ENCODE measurements at places on chromosomes 16 and 17.

DNA sequence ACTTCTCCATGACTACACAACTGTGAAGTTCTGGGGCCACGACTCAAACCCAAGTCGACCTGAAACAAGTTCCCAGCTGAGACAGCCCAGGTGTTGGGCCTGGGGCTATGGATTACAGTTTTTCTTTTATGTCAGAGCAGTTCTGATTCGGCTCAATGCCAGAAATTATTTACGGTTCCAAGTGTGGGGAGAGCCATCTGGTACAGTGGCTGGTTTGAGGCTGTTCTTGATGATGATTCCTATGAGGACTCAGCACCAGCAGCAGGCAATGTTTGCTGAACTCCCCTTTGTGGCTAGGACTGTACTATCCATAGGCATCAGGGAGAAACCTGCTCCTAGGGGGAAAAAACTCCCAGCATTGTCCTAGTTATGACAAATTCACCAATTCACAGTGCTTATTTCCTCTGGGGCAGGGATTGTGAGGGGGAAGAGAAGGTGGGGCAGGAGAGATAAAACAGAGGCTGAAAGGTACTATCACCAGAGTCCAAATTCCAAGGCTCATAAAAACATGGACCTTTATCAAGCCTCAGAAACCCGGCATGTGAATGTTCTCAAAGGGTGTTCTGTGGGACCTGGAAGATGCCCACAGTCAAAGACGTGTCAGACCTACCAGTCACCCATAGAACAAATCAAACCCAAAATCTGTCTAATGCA lies 18.2 kb upstream of the CMTM4 start:
- DNase-seq: no peak

- DNase-seq: no peak
Observed at GRCh38 chr17:75751676-75752404, 13.2 kb downstream of the GALK1 start.

GRCh38 chr17:4898927-4899326 lies 409 bp upstream of the C17orf107 start:
- no peak for DNase-seq

DNA sequence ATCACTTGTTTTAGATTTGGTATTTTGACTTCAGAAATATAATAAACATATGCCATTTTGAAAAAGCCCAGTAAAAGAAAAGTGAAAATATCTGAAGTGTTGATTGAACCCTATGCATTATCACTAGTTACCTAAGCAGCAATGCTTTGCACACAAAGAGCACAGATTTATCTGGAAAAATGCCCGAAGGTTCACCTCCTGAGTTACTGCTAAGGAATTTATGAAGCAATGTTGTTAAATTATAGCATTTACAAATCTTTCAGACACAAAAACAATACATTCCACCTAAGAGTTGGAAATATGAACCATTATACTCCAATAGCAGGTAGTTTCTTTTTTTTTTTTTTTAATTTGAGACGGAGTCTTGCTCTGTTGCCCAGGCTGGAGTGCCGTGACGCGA lies 38.9 kb upstream of the GHDC start:
- DNase-seq: no peak

GRCh38 chr16:57601801-57602478 lies 26.5 kb upstream of the ADGRG1 start:
- no peak for DNase-seq

GRCh38 chr16:17368446-17368845 lies 102.3 kb downstream of the XYLT1 start:
- DNase-seq: no peak

DNA sequence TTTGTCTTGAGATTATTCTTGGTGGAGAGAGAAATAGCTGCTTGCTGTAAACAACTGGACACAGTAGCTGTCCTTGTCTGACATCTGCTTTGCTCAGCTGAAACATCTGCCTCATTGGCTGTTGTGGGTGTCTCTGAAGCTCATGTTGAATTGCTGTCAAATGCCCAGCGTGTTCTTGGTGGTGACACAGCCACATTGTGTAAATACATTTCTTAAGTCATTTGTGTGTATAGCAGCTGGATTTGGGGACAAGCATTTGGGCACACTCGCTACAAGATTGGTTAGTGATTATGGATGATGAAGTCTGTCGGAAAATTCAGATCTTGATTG lies 5.3 kb downstream of the FAM234A start:
- DNase-seq: no peak

DNA sequence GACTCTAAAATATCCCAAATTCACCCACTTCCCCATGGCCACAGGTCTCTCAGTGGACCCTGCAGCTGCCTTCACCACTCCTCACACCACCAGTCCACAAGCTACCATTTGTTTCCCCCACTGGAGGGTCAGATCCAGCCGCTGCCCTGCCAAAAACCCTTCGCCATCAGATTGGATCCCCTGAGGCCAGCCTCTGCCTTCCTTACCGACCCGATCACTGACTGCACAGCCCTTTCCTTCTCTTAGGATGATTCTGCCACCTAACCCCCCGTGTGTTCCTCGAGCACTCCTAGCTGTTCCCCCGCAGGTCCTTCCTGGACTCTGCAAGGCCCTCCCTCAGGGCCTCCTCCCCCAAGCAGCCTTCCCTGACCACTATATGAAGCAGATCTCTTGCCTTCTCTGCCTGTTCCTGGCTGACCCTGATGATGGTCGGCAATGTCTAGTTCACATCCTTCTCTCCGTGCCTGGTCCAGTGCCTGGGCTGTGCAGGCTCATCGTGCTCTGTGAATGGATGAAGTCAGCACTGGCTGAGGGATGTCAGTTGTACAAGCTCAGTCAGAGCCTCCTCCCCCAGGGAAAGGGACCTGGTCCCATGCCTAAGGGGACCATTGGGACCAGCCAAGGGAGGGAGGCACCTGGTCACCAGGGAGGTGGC lies 46.0 kb downstream of the CPNE2 start:
- no peak for DNase-seq

GRCh38 chr16:30923554-30924075 lies at the start of gene FBXL19:
FBXL19 (plus strand) TSS chr16:30923572; CDS start chr16:30925755, 2,183 bp downstream.
- no peak for DNase-seq

- no peak for DNase-seq
Observed at GRCh38 chr16:82061861-82062525, 26.9 kb downstream of the HSD17B2 start.

DNA sequence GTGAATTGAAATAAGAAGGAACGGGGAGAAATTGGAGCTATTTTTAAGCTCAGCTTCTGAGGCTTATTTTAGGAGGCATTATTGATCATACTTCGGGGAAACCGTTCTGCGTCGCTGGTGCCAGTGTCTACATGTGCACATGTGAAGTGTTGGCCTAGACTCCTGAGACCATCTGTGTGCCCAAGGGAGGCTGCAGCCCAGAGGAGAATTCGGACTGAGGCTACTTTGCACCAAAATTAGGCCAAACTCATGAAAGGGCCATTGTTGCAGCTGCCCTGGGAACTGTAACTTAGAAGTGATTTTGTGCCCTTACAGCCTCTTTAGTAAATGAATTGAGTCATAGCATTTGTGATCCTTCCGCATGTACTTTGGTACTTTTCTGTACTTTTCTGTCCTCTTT lies 102.0 kb upstream of the NOL11 start:
- no peak for DNase-seq

DNA sequence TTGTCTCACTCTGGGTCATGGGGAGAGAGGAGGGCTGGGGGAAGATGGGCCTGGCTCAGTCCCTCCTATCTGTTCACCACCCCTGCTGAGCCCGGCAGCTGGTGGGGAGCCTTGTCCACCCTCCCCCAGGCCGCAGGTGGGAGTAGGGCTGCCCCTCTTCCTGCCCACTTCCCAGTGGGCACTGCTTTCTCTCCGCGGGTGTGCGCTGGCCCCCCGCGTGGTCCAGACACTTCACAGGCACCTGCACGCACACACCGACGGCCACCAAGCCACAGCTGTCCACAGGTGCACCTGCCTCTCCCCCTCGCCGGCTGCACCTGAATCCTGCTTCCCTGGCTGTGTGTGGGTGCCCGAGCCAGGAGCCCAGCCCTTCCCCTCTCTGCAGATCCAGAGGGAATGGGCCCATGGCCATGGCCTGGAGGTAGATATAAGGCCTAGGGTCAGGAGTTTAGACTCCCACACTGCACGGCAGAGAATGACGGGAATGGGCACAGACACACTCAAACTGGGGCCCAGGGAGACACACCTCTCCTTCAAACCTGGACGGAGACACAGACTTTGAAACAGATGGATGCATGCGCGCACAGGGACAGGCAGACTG lies 2.0 kb downstream of the NHERF2 start:
- DNase-seq: no peak

- DNase-seq: no peak
Observed at GRCh38 chr17:79849953-79850352, 10.7 kb upstream of the CBX4 start.

DNA sequence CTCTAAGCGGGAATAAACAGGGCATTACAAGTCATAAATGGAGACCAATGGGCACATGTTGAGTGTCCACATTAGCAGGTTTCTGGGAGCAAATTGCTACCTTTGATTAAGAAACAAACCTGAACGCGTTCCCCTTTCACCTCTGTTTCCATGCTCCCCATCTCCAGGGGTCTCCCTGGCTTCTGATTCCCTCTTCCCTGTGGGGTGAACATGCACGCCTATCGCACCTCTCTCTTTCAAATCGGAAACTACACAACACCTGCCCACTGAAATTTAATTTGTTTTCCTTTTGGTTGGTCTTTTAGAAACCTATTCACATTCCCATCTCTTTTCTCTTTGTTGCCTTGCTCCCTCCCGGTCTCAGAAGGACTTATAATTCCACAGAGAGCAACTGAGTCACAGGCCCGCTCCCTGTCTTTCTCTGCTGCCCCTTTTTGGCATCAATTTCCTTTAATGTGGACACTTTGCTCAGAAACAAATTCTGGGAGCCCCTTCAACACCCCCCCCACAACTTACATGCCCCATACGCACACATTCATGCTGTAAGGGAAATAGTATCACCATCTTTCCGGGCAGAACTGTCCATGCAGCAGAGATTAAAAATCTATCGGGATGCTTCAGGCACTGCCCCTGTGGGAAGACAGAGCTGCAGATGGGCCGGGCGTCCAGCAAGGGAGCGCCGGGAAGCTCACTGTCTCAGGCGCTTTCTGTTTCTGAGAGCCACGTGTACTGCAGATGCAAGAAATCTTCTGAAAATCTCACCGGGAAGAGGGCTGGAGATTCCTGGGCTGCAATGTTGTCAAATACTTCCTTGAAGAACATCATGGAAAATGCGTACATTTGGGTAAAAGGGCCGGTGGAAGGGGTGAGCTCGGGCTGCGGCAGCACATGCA lies 7.2 kb upstream of the FOXF1 start:
- no peak for DNase-seq

DNA sequence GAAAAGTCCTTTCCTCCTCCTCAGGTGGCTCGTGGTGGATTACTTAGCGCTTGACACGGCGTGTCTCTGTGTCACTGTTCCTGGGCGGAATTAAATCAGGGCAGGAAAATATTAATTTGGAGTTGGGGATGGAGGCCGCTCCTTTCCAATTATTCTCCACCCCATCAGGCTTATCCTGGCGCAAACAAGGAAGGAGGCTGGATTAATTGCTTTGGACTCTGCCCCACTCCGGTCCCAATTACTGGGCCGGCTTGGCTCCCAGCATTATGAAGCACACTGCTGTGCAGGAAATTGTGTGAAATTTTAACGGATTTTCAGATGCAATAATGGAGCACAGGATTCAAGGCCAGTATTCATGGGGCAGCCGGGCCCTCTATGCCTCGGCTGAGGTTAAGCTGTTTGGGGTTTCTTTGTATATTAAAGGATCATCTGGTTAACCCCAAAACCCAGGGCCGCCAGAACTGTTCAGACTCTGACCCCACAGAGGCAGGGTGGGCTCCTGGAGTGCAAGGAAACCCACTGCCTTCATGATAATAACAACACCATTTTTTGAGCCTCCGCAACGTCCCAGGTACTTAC lies 87.8 kb downstream of the MRM1 start:
- no peak for DNase-seq

- DNase-seq: no peak
Observed at GRCh38 chr17:67098006-67098405, 53.7 kb downstream of the CACNG1 start.

DNA sequence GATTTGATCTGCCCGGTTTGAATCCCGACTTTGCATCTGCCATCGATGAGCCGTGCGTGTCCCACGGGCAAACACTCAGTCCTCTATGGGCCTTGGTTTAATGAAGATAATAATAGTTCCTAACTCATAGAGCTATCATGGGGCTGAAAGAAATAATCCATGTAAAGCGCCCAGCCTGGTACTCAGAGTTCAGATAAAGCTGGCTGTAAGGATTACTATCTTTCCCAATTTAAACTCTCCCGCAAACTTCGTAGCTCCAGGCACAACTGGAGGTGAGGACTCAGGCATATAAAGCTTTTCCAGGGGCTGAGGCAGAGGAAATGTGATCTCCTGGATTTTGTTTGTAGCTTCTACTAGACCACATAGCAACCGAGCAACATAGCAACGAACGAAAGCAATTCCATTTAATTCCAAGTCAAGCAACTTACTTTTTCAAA lies 16.3 kb downstream of the ALOX15 start:
- DNase-seq: no peak

DNA sequence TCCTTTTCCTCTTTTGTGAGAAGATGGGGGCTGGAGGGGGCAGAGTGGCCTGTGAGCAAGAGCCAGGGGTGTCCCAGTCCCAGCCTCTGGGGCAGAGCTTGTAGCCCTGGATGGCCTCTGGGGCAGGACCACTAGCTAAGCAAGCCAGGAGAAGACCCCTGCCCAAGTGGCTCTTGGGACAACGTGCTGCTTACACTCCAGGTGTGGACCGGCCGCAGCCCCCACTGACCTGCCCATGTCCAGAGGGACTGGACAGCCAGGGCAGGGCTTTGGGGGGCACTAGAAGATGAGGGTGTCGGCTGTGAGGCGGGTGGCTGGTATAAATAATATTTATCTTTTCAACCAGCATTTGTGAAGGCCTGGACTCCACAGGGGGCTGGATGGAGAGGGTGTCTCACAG lies 9.2 kb upstream of the SPPL2C start:
- no peak for DNase-seq

GRCh38 chr16:70574595-70575271 lies 51.1 kb downstream of the SF3B3 start:
- no peak for DNase-seq

DNA sequence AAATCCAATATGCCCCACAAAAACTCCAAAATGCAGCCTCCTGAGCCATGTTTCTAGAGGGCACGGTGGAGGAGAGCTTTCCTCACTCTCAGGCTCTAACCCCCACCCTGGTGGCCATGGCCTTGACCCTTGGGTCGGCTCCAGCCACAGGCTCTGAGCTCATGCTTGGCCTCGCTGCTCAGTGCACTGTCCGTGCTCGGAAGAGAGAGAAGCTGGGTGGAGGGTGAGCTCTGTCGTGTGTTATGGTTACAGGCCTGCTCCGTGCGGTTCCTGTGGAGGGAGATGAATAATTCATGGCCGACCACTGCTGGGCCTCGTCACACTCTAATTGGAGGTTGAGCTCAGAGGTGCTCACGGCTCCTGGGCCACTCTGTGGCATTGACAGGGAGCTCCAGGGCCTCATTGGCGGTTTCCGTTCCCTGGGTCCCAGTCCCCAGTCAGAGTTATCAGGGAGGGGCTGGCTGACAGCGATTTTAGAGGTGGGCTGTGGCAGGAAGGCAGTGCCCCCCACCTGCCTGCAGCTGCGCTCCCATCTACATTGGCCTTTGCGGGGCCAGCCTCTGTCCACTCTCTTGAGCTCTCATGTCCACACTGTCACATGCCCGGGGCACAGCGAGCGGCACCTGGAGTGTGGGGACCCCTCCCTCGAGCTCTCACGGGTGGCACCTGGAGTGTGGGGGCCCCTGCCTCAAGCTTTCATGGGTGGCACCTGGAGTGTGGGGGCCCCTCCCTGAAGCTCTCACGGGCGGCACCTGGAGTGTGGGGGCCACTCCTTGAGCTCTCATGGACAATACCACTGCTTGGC lies 24.9 kb downstream of the ACSF3 start:
- DNase-seq: no peak

Data from stimulated activated CD8-positive, alpha-beta memory T cell treated with anti-CD3 and anti-CD28 coated beads, Interleukin-7, amount 100 ng/mL, for 1 hour (primary cell).